ENCODE measurements at places on chromosomes 16 and 17.
A peak's percentile ranks its signal among the peaks of the same experiment; 100 is the strongest.

DNA sequence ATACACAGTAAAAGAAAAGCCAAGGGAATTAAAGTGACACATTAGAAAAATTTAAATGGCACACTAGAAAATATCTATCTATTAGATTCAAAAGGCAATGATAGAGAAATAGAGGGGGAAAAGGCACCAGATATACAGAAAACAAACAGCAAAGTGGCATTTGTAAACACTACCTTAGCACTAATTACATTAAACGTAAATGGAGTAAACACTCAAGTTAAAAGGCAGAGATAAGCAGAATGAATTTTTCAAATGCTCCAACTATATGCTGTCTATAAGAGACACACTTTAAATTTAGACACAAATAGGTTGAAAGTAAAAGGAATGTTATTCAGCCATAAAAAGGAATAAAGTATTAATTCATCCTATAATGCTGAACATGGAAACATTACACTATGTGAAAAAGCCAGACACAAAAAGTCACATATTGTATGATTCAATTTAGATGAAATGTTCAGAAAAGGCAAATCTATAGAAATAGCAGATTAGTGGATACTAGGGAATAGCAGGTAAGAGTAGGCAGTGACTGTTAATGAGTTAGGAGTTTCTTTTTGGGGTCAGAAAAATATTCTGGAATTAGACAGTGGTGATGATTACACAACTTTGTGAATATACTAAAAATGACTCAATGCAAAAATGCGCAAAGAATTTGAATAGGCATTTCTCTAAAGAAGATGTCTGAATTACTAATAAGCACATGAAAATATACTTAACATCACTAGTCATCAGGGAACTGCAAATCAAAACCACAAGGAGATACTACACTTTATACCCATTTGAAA, 92.4 kb downstream of the BRIP1 start:
- no peak for DNase-seq

- DNase-seq: no peak
Observed at GRCh38 chr17:82957469-82957795, 117.6 kb upstream of the ZNF750 start.

DNA sequence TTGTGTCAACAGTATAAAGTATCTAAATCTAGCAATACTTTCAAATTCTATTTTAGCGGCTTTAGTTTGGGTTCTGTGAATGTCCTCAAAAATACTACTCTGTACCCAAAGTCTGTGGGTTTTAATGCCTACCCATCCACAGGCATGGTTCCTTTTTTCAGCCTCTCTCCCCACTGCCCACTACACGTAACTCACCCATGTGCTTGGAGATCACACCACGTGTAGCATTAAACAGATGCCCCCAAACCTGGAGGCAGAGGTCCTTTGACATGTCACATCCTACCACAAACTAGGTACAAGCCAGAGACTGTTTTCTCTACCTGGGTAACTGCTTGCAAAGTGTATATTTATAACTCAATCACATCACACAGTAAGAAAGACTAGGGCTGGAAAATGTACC, 5.4 kb downstream of the DYNC1LI2 start:
- no peak for DNase-seq

DNA sequence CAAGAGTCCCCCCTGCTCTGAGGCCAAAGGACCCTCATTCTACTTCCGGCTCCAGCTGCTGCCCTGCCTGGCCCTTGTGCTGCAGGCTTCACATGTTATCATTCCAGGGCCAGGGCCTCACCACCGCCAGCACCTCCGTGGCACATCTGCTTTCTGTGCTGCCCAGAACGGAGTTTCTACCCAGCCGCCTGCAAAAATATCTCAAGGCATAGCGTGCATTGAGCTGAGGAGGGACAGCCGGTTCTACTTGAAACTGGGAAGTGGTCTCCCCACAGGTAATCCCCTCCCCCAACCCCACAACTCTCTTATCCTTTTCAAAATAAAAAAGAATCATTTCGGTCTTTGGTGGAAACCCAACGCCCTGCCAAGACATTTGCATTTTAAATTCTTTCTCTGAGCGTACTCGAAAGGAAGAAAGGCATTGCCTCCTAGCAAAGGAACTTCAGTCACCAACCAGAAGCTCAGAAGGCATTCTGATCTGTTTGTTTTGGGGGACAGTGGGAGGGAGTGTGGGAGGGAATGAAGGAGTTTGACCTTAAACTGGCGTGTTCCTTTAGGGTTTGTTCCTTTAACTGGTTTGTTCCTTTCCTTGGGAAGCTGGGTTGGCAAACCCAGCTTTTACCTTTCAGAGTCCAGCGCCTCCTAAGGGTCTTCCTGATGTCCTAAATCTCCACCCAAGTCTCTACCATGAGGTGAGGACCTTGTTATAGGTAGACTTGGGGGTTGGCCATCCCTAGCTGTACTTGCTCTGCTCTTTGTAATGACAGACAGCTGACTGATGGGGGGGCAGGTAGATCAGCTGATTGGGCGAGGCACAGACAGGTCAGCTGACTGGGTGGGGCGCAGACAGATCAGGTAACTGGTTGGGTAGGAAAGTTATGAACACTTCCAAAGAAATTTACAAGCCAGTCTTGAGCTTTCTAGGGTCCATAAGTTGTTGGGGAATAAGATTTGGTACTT, 33.4 kb upstream of the PIK3R6 start:
- DNase-seq: no peak

GRCh38 chr16:9469512-9469911, 378.1 kb downstream of the HAPSTR1 start:
- DNase-seq: no peak

DNA sequence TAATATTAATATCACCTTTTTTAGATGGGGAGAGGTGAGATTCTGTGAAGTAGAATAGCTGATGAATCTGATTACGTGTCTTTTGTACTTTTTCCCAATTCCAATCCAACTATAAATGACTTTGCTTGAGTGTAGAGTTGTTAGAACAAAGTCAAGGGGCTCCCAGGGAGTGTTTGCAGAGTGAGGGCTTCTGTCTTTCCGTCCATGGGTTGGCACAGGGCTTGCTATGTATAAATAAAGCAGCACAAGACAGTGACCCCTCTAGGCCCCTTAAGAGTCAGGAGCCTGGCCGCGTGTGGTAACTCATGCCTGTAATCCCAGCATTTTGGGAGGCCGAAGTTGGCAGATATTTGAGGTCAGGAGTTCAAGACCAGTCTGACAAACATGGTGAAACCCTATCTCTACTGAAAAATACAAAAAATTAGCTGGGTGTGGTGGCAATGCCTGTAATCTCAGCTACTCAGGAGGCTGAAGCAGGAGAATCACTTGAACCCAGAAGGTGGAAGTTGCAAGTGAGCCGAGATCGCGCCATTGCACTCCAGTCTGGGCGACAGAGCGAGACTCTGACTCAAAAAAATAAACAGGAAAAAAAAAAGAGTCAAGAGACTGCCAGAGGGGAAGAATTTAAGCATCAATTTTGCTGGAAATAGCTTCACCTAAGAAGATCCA, 127.9 kb upstream of the HS3ST3A1 start:
- no peak for DNase-seq

DNA sequence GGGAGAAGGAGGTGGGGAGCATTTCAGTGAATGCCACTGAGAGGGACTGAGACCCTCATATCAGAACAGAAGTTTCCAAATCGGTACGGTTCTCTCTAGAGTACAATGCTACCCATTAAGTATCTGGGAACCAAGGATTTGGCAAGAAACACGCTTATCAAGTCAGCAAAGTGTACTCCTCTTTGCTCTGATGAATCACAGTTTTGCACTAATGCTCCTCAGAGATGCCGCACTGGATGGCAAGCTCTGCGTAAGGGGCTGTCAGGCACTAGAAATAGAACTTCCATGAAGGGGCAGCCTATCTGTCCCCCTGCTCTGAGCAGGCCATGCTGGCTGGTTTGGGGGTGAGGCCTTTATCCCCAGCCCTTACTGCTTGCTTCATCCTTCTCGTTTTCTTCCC, 4.8 kb upstream of the ABCC12 start:
- no peak for DNase-seq

- DNase-seq: no peak
Observed at GRCh38 chr16:87484487-87485331, 8.1 kb downstream of the ZCCHC14 start.

DNA sequence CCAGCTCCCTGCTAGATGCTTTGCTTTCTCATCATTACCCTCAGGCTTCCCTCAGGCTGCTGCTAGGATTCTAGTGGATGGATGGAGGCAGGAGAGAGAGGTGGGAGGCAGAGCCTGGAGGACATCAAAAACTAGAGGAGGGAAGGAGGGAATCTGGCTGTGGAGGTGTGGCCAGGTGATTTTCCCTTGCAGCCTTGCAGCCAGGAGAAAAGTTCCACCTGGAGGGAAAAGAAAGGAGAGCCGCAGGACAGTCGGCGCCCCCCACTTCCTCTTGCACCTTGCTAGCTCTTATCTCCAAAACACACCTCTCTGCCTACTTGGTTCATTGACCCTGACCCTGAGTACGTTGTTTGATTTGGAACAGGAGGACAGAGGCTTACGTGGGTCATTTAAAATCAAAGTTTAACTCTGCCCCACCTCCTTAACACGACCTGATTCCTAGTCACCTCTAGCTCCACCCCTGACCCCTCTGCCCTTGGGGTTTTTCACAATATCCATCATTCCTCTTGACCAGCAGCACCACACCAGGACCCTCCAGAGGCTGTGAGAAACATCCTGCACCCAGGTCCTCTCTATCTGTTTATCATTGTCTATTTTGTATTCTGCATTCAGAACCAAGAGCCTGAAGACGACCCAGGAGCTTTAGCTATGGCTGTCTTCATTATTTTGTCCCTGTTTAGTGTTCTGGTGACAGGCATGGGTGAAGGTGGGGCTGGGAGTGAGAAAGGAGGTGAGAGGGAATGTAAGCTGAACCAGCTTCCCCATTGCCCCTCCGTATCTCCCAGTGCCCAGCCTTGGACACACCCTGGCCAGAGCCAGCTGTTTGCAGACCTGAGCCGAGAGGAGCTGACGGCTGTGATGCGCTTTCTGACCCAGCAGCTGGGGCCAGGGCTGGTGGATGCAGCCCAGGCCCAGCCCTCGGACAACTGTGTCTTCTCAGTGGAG, 15.9 kb downstream of the AOC3 start:
- no peak for DNase-seq

DNA sequence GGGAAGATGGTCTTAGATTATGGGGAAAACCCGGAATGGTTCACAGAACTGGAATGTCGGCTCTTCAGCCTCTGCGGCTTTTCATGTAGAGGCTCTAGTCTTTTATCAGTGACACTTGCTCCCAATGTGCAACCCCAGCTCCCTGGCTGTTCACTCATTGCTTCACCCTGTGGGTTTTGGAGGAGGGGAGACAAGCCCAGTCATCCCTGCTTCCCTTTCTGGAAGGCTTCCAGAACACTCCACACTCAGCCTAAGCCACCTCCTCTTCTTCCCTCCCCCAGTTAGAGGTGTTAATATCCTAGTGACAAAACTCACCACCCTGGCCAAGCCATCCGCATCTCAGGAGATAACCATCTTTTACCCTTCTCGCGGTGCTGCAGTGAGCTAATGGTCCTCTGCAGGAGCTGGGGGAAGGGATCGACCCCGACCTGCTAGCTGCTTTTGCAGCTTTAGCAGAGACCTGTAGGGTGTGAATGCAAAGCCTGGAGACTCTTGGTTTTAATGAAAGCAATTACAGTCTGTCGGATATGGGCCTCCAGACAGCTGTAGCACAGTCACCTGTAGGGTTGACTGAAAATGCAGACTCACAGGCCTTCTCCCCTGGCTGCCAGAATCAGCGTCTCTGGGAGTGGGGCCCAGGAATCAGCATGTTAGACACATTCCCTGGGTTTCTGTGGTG, 24.3 kb upstream of the LASP1NB start:
- no peak for DNase-seq

GRCh38 chr16:21222495-21223337, 10.8 kb upstream of the ANKS4B start:
- no peak for DNase-seq

DNA sequence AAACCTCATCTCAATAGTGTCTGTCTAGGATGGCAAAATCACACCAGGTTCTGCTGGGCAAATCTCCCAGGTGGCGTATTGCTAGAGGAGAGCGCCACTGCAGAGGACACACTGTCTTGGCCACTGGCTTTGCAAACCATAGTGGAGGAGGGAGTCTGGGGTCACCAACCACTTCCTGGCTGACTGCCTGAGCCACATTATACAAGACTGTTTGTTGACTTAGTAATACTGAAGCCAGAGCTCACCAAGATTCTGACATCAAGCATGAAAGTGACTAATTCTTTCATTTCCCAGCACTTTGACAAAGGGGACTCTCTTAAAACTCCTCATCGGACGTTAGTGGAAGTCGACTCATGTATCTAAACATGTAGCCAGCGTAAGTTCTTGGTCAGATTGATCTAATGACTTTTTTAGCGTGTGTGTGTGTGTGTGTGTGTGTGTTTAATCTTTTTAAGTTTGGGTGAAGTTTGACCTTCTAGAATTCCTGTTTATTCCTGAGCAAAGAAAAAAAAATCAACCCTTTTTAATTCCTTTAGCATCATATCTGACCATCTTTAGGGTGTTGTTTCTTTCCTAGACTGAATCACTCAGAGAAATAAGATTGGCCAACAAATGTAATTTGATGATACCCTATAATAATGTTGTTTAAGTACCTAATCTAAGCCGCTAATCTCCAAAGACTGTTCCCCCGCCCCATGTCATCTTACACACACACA, 13.7 kb downstream of the PITPNC1 start:
- DNase-seq: no peak

DNA sequence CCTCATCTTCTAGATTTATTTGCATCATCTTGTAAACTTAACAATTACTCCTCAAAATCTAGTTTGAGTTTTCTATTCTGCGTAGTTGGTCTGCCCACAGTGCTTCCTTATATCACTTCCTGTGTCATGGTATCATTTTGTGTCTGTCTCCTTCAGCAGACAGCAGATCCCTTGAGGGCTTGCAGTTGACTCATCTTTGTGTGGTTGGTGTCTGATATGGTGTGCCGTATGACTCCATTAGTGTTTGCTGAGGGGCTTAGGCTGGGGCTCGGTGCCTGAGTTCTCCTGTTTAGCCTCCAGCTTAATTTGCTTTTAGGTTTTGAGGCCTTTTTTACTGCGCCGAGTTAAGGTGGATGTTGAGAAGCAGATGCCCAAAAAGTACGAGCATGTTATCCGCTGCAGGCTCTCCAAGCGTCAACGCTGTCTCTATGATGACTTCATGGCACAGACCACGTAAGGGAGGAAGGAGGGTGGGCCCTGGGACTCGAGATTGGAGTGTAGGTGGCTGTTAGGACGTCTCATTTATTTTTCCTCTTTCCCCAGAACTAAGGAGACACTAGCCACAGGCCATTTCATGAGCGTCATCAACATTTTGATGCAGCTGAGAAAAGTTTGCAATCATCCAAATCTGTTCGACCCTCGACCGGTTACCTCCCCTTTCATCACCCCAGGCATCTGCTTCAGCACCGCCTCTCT, 16.9 kb downstream of the SRCAP start:
- DNase-seq: peak; percentile 36
